Activated CD8-positive, alpha-beta memory T cell treated with anti-CD3 and anti-CD28 coated beads, Interleukin-2, amount 10 ng/mL, durations not matched to agents 7 days and 5 days (primary cell): ENCODE measurements at places on chromosomes 1 and 21. TPM values are rescaled to one million over a fixed set of nuclear protein-coding genes. Genes with fewer than 3 reads are reported as not detected.

- no peak for DNase-seq
- no peak overlapping the region for H3K27ac ChIP-seq
- H3K27me3 ChIP-seq, result peaks cover 9% of the 10 kb centered on the region
Measured at GRCh38 chr1:236370420-236370819, 23.7 kb upstream of the EDARADD start.

GRCh38 chr1:14909920-14910460 lies 243.6 kb upstream of the TMEM51 start:
- DNase-seq, result no peak
- H3K27ac ChIP-seq, result no peak overlapping the region
- H3K4me1 ChIP-seq, result no peaks in the 10 kb centered on the region
- H3K4me3 ChIP-seq, result no peak overlapping the region
- no peaks in the 10 kb centered on the region for H3K36me3 ChIP-seq

GRCh38 chr1:226092965-226093364 lies 30.4 kb downstream of the H3-3A start:
- peaks cover 22% of the 10 kb centered on the region for H3K27me3 ChIP-seq
- no peak for DNase-seq
- no peak overlapping the region for H3K4me3 ChIP-seq
- H3K36me3 ChIP-seq, result no peaks in the 10 kb centered on the region

ETV3 gene
- 32.8 TPM for total RNA-seq

DNA sequence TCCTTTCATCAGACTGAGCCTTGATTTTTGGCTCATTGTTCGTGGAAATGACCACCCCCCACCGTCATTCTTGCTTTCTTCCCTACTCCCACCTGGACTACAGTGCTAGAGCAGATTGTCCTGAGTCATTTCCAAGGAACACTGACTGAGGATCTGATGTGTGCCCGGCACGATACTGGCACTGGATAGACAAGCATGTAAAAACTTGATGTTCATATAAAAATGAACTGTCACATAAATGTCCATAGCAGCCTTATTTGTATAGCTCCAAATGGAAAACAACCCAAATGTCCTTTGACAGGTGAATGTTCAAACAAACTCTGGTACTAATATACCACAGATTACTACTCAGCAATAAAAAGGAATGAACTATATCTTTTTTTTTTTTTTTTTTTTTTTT lies 18.6 kb upstream of the SLC45A3 start:
- DNase-seq, result no peak
- no peaks in the 10 kb centered on the region for H3K4me1 ChIP-seq
- no peaks in the 10 kb centered on the region for H3K36me3 ChIP-seq

GRCh38 chr1:81349194-81349965 lies 451.4 kb upstream of the ADGRL2 start:
- no peak for DNase-seq
- no peaks in the 10 kb centered on the region for H3K36me3 ChIP-seq
- H3K27ac ChIP-seq, result no peak overlapping the region
- H3K27me3 ChIP-seq, result no peaks in the 10 kb centered on the region
- H3K4me3 ChIP-seq, result no peak overlapping the region

ADAMTSL4 gene
- total RNA-seq, result 0.18 TPM

GRCh38 chr1:81820765-81821164 lies 20.0 kb downstream of the ADGRL2 start:
- H3K36me3 ChIP-seq, result no peaks in the 10 kb centered on the region
- no peaks in the 10 kb centered on the region for H3K27me3 ChIP-seq
- DNase-seq, result no peak
- no peak overlapping the region for H3K27ac ChIP-seq
- no peaks in the 10 kb centered on the region for H3K4me1 ChIP-seq
